T-helper 17 cell (primary cell): ENCODE measurements at places on chromosomes 5 and 9.

GRCh38 chr5:38383701-38384100 lies 125.3 kb downstream of the EGFLAM start:
- DNase-seq, result no peak

- no peak for DNase-seq
Measured at GRCh38 chr9:27386571-27387091, 89.7 kb upstream of the EQTN start.

DNA sequence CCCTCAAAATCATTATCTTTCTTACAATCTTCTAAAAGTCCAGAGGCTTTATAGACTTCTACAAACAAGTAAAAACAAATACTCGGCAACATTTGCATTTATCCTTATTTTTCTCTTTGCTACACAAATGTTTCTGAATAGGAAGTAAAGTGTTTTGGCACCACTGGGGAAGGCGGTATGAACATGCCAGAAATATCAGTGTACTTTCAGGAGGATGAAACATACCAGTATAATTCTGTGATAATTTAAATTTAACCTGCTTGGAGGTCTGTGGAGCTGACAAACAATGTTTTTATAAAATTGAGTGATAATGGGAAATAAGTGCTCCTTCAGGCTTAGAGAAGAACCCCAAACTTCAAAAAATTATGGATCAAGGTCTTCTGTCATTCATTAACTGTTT lies 51.8 kb downstream of the MRPS27 start:
- DNase-seq, result no peak

DNA sequence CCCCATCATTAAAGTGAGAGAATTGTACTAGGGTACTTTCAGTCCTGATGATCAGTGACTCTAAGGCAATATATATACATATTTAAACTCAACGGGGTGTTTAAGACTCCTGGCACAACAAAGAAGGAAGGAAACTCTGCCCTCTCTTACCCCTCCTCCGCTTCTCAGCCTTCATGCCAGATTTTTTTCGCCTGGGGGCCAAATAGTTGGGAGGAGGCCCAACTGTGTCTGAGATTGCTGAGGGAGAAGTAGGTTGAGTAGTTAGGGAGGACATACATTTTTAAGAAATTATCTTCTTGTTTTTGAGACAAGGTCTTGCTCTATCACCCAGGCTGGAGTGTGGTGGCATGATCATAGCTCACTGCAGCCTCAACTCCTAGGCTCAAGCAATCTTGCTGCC lies 127.7 kb upstream of the SHB start:
- DNase-seq, result no peak

DNA sequence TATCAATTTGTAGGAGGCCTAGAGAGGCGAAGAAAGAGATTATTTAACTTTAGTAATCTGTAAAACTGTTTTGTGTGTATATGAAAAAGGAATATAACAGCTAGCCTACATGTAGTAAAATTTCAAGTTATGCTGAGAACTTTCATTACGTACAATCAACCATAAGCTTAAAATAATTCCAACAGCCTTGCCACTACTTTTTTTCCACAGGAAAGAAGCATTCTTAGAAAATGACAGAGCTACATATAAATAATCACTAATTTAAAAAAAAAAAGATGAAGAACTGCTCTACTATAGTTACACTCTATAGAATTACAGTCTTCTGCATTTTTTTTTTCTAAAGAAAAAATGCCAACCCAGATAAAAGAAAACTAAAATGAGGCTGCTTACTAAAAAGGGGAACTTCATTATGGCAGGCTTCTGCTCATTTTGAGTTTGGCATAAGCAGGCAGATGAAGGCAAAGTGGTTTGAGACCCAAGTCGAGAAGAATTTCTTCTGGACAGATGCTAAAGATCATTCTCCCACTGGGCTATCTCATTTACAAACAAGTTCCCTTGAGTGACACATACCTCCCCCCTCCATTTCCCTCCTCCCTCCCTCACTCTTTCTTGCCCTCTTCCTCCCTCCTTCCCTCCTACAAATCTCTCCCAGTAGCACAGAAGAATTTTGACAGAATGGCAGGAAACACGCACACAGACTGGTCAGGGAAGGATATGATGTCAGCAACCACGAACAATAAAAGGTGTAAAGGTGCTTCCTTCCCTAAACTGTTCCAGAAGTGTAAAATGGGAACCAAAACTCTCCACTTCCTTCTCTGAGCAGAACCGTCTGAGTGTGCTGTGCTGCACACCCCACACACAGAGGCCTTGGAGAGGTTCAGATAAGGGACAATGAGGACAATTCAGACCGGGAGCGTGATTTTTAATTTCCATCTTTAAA lies 56.1 kb downstream of the MEF2C start:
- no peak for DNase-seq

DNA sequence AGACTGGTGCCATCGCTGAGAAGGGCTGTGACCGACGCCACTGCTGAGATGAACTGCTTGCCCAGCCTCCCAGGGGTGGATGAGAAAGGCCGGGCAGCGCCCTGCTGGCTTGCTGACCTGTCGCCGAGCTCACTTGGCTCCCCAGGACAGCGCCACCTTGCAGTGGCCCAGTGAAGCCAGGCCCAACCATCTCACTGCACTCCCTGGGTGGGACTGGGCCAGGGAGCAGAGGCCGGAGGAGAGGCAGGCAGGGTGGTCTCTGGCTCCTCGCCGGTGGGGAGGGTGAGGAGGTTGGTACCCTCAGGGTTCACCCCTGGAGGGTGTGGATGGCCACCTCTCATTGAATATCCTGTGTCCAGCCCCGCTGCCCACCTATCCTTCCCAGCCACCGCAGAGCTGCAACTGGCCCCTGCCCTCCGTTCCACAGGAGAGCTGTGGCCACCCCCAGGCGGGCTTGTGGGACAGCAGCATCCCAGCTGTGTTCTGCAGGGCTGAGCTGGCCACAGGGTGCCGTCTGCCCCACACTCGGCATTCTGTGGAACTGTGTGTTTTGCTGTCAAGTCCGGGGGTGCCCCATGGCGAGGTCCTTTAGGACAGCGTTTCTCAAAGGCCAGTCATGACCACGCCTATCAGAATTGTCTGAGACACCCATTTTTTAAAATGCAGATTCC lies 41.0 kb upstream of the FCN2 start:
- DNase-seq, result no peak

- no peak for DNase-seq
Measured at GRCh38 chr5:56812110-56812509, 3.2 kb upstream of the MAP3K1 start.

- no peak for DNase-seq
Measured at GRCh38 chr5:167503926-167504720, 787.3 kb upstream of the WWC1 start.

- DNase-seq, result no peak
Measured at GRCh38 chr5:156053056-156053455, 273.9 kb upstream of the SGCD start.

DNA sequence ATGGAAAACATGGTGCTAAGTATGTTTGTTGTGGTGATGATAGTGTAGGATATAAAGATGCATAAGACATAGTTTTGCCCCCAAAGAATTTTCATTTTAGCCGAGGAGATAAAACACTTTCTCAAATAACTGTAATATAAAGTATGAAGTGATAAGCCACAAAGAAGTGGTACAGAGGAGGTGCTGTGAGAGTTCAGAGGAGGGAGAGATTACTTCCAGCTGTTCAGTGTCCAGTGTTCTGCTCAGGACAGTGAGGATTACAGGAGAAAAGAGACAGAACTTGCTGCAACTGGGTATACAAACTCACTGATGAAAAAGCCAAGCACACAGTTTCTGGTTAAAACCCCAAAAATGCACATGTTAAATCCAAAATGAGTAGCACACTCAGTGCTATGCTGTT lies 309.3 kb downstream of the KIAA0825 start:
- no peak for DNase-seq

DNA sequence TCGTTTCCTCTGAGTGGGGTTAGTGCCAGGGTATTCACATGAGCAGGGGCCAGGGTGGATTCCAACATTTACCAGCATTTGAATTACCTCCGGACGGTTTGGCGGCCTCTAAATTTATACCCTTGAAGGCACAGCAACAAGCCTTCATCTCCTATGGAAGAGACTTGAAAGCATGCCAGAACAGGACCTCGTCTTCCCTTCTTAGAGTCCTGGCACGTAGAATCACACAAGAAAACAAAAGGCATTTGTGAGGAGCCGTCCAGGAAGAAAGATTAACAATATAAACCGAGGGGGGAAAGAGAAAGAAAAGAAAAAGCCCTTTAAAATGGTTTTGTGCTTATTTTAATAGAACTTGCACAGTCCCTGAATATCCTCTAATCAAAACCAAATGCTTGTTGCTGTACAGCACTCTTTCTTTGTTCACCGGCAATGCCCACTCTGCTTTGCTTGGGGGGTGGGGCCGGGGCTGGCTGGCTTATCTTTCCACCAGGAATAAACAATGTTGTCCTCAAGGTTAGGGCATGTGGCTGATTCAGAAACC lies 575.8 kb upstream of the ZNF462 start:
- DNase-seq, result no peak

DNA sequence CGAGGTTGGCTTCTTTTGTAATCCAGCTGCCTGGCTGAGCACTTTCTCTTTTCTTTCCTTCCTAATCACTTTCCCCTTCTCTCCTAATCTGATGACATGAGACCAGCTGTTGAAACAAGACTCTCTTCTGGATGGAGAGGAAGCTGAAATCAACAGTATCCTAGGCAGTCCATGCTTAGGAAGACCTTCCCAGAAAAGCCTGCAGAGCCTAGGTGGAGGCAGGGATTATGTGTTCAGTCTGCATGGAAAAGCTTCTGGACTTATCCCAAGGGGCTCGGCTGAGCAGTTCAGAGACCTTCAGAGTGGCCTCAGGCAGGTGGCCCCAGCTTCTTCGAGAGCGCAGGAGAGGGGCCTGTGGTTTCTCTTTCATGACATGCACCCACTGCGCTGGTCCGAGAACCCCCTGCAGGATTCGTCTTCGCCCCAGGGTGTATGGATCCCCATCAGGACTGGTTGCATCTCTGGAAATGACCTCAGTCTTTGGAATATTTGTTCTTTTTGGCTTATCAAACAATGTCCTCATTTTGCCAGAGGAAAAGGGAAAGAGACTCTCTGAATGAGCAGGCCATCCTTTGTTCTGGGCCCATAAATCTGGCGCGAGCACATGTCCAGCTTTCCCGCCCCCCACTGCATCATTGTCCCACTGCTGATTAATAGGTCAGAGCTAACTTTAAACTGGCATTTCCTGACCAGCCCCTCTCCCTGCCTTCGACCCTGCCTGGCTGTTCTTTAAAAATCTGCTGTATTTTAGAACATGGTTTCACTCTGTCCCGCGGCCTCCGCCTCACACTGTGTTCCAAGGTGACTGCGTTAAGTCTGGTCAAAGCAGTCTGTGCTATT lies 177.9 kb upstream of the KLF4 start:
- no peak for DNase-seq
